T-helper 17 cell (primary cell): ENCODE measurements at places on chromosomes 12 and 14.
A peak's percentile ranks its signal among the peaks of the same experiment; 100 is the strongest.

DNA sequence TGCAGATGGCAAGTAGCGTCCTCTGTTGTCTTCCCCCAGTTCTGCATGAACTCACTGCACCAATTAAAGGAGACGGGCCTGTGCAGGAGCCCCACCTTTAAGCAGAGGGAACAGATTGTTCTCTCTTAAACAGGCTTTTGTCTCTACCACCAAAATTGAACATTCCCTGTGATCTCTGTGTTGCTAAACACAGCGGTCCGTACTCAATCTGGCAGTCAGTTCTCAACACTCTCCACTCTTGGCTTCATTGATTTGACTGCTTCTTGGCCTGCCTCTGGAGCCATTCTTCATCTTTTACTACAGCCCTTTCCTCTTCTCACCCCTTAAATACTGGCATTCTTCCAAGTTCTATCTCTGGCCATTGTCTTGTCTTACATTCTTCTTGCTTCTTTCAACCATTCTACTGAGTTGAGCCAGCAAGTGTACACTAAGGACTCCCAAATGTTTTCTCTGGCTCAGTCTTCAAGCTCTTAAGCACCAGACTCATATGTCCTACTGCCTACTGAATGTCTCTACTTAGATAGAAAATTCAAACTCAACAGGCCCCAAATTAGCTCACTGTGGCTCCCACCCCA is 8.0 kb upstream of the NT5DC3 start:
- no peak for DNase-seq
- no peaks in the 10 kb centered on the region for H3K36me3 ChIP-seq
- H3K4me1 ChIP-seq: peaks cover 4% of the 10 kb centered on the region
- peaks cover 12% of the 10 kb centered on the region for H3K27me3 ChIP-seq
- H3K27ac ChIP-seq: no peak overlapping the region

GRCh38 chr12:64268409-64268808 is 46.3 kb upstream of the KICS2 start:
- H3K4me3 ChIP-seq: no peak overlapping the region
- DNase-seq: no peak
- peaks cover 22% of the 10 kb centered on the region for H3K27me3 ChIP-seq
- no peaks in the 10 kb centered on the region for H3K4me1 ChIP-seq
- no peak overlapping the region for H3K27ac ChIP-seq
- H3K36me3 ChIP-seq: peaks cover 2% of the 10 kb centered on the region

- no peak overlapping the region for H3K27ac ChIP-seq
- H3K27me3 ChIP-seq: peaks cover 8% of the 10 kb centered on the region
- no peaks in the 10 kb centered on the region for H3K4me1 ChIP-seq
- H3K36me3 ChIP-seq: no peaks in the 10 kb centered on the region
- H3K4me3 ChIP-seq: no peak overlapping the region
- no peak for DNase-seq
These were observed 469.3 kb downstream of the LRIG3 start for GRCh38 chr12:58450868-58451482.

DNA sequence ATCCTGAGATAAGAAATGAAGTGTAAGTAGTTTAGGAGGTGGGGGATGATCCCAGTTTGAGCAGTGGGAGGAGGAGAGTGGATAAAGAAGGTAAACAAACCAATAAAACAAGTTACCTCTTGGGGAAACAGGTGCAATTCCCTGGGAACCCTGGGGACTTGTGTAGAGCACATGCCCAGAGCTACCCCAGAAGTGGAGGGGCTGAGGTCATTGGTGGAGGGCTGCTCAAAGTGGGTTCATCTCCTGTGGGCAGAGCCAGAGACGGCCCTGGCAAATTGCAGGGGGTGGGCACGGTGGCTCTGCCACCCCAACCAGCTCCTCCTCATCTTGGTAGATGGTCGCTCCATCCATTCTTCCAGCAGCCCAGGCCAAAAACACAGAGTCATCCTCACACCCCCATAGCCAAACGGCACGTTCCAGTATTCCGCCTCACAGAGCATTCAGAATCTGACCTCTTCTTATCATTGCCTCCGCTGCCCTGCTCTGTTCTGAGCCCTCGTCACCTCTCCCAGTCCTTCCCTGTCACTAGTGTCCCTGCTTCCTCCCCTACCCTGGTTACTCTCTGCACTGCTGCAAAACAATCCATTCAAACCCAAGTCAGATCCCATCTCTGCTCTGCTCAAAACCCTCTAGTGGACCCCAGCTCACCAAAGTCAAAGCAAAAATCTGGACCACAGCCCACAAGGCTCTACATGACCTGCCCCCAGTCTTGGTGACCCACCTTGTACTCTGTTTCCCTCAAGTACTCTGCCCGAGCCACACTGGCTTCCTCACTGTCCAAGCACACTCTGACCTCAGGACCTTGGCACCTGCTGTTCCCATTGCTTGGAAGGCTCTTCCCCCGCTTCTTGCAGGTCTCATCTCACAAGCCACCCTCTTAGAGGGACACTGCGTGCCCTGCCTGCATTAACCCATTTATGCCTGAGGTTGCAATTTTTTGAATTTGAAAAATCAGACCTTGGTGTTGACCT is 5.5 kb downstream of the CYP46A1 start:
- DNase-seq: no peak
- no peak overlapping the region for H3K4me3 ChIP-seq
- no peak overlapping the region for H3K27ac ChIP-seq

GRCh38 chr12:4784404-4785054 is 64.3 kb downstream of the GALNT8 start:
- peaks cover 3% of the 10 kb centered on the region for H3K36me3 ChIP-seq
- H3K4me3 ChIP-seq: no peak overlapping the region
- DNase-seq: no peak
- no peak overlapping the region for H3K27ac ChIP-seq
- peaks cover 6% of the 10 kb centered on the region for H3K4me1 ChIP-seq

- H3K4me3 ChIP-seq: no peak overlapping the region
- H3K27ac ChIP-seq: no peak overlapping the region
These were observed 54.9 kb downstream of the SLC16A7 start for GRCh38 chr12:59650588-59651228.

DNA sequence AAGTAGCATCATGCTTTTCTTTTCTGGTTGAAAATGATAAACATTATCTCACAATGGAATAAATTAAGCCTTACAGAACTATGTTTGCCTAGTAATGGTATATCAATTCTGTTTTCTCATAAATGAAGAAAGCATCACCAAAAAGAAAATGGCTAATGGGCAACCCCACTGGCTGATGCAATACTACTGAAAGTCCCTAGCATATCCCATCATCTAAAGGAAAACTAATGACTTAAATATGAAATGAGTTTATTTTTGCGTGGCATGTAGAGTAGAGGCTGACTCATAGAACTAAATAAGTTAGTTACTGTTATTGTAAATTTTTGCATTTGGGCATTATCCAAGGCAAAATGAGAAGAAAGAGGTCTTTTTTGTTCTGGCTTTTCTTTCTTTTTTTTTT is 1156.3 kb upstream of the SEL1L start:
- H3K27me3 ChIP-seq: no peaks in the 10 kb centered on the region
- H3K36me3 ChIP-seq: no peaks in the 10 kb centered on the region
- no peak overlapping the region for H3K4me3 ChIP-seq
- H3K4me1 ChIP-seq: no peaks in the 10 kb centered on the region
- H3K27ac ChIP-seq: no peak overlapping the region

- peak overlapping the region; percentile 0 for H3K27ac ChIP-seq
- H3K4me3 ChIP-seq: peak overlapping the region; percentile 93
- H3K27me3 ChIP-seq: peaks cover 92% of the 10 kb centered on the region
- DNase-seq: no peak
- H3K4me1 ChIP-seq: peaks cover 41% of the 10 kb centered on the region
These were observed 5.5 kb upstream of the HOXC9 start for GRCh38 chr12:53994264-53995001.
